Head of caudate nucleus (tissue), 42 donors: ENCODE measurements at places on chromosomes 1 and 21.

- DNase-seq = no peak
These were observed 7.7 kb upstream of the ATP1A4 start for GRCh38 chr1:160143695-160144094.

DNA sequence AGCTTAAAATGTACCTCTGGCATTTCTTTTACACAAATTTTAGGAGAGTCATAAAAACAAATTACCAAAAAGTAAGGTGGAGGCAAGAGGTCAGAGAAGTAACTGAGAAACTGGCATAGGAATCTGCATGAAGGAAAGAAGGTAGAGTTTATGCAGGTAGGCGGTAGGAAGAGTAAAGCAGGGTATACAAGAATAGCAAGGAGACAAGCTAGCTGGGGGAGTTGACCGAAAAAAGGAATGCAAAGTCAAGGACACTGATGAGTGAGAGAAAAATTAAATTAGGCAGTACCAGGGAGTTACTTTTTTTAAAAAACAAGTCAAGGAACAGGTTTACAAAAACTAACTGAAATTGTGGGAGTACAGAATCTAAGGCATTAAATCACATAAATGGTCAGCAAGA lies 56.0 kb downstream of the FOXJ3 start:
- DNase-seq = no peak

DNA sequence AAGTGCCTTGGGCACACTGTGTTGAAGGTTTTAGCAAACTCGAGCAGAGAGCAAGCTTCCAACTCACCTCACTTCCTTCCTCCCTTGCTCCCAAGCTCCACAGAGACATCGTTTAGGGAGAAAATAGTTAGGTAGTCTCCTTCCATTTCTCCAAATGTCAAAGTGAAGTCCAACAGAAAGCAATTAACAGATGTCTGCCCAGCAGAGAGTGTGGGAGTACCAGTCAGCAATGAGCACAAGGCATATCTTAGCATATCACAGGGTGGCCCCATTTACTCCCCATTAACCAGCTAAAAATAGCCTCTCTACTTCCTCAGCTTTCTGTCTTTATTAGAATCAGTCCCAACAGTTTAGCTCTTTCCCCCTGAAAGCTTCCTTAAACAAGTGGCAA lies 334.2 kb upstream of the CAMK1G start:
- no peak for DNase-seq

GRCh38 chr1:174040387-174040786 lies 18.2 kb upstream of the RC3H1 start:
- DNase-seq = no peak

GRCh38 chr21:29433366-29434059 lies 134.8 kb downstream of the BACH1 start:
- no peak for DNase-seq

DNA sequence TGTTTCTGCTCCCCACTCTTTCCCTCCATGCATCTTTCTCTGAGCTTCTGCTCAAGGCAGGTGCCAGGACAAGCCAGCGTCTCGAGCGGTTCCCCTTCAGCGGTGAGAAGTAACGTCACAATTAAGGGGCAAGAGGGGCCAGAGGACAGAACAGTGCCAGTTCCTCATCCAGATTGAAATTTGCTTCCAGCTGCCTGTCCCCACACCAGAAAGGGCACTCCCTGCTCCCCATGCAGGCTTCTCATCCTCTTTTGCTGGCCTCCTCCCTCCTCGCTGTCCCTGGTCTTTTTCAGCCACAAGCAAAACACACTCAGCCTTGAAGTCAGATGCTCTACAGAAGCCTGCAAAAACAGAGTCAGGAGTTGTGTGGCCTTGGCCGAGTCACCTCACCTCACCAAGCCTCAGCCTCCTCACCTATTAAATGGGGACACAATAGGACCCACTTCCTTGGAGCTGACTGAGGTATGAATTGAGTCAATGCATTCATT lies 35.0 kb upstream of the ECE1 start:
- DNase-seq = no peak

- no peak for DNase-seq
These were observed 56.8 kb downstream of the SIK1 start for GRCh38 chr21:43370091-43370658.

GRCh38 chr1:91856996-91857395 lies 29.0 kb downstream of the TGFBR3 start:
- no peak for DNase-seq

- no peak for DNase-seq
These were observed 37.9 kb upstream of the PODN start for GRCh38 chr1:53024117-53024516.

DNA sequence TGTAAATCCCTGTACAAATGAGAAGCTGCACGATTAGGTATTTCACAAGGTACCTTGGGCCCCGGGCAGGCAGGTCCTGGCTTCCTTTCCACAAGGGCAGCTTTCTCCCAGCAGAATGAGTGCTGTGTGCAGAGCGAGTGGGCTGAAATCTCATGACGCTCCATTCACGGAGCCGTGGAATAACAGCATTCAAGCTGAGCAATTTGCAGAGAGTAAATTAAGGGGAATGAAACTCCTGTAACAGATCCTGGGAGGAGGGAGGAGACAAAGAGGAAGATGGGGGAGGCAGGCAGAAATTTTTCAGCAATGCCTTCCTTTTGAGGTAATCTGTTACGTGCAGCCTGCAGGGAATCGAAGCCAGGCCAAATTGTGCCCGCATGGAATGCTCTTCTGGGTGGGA lies 239.9 kb downstream of the TNR start:
- DNase-seq = no peak

DNA sequence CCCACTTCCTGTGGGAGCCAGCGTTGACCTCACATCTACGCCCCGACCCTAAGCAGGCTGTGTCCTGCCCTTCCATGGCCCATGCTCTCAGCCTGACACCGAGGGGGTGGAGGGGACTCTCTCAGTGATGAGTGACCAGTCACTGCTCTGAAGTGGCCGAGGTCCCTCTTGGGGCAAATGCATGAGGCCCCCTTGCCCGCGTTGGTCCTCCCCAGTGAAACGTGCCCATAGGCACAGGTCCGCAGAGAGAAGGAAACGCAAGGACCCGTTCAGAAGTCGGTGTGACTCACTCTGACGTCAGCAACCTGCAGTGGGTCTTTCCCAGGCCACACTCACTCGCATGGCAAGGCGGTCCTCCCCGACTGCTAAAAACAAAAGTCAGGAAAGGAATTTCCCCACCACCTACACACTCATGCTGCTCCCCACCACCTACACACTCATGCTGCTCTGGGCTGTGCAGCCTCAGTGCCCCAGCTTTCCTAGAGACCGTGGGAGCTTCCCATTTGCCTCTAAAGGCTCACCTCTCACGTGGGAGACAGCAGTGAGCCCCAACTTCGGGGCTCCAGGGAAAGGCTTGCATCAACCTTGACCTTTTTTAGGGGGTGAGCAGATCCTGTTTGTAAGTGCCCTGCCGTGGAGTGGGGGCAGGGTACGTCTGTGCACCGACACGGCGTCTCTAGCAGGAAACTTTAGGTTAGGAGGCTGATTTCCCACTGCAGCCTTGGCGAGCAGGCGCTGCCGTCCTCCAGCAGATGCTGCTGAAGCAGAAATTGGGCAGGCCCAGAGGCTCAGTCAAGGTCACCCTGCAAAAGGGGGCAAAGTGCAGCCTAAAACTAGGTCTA lies 11.4 kb downstream of the UBASH3A start:
- DNase-seq = peak; percentile 53

- DNase-seq = no peak
These were observed 25.5 kb upstream of the TNFRSF1B start for GRCh38 chr1:12141163-12141850.
